GM13976 (cell line): ENCODE measurements at places on chromosomes 7 and 10.

GRCh38 chr7:66413379-66414114, 208.4 kb downstream of the TPST1 start:
- DNase-seq, result peak; percentile 93

DNA sequence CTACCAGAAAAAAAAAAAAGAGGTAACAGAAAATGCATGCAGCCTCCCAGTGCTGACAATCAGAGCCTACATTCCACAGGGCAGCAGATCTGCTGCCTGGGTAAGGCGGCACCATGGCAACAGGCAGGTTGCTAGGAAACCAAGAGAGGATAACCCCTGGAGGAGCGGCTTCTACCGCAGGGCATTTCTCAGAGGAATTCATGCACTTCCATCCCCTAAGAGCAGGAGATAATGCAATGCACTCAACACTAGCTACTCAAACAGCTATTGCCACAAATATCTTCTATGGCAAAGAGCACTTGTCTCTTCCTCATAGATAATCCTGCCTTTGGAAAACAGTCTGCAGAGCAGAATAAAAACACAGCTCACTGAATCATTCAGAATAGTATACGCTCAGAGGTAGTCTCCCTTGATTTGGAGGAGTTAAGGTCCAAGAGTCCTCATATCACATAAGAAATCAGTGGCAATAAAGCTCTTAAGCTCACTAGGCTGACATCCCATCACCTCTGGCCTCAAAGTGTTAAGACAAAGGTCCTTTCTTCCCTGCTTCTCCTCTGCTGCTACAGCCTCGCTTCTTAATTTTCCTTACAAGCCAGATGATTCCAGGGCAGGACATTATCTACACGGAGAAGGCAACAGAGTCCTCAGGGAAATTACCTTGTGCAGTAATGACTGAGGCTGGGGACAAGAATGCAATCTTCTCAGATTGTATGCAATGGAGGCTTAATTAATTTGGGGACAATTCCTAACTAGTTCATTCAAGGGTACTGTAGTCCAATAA, 10.7 kb downstream of the PSAP start:
- DNase-seq, result no peak

- DNase-seq, result no peak
These were observed 337.9 kb upstream of the SORCS1 start for GRCh38 chr10:107502229-107502985.

- no peak for DNase-seq
These were observed 15.9 kb downstream of the COL1A2 start for GRCh38 chr7:94410413-94411187.

GRCh38 chr10:3783316-3783681, 1.7 kb downstream of the KLF6 start:
- DNase-seq, result peak; percentile 76

GRCh38 chr7:88647825-88648224, 111.7 kb upstream of the ZNF804B start:
- DNase-seq, result no peak

- no peak for DNase-seq
These were observed 21.1 kb downstream of the KNDC1 start for GRCh38 chr10:133180965-133181639.

DNA sequence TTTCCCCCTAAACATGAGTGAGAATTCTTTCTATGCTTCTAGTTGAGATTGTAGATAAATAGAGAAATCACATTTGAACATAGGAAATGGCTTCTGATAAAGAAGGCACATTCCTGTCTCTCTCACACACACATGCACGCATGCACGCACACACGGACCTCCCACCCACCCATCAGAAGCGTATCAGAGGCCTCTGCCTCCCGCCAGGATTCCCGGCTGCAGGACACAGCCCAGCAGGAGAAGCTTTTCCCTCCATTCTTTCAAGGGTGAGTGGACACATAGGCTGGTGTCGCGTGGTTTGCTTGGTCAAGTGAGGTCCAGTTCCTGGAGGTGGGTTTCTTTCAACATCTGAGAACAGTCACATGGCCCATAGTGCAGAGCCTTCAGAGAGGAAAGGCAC, 34.2 kb downstream of the KLF6 start:
- no peak for DNase-seq
